Hair follicular keratinocyte (primary cell): ENCODE measurements at places on chromosomes 3 and 15. TPM values are rescaled to one million over a fixed set of nuclear protein-coding genes. Genes with fewer than 3 reads are reported as not detected.

ISG20 gene
- total RNA-seq, result 6.3 and 27.8 TPM in 2 replicates

CGNL1 gene
- total RNA-seq, result under 0.01 TPM in 2 replicates

SMCO1 gene
- 0.23 TPM in 1 of 2 replicates, not detected in the other for total RNA-seq

STRIT1 gene
- not detected in 2 replicates for total RNA-seq

KCNH8 gene
- not detected in 2 replicates for total RNA-seq

PLSCR5 gene
- not detected in 2 replicates for total RNA-seq

ESYT3 gene
- total RNA-seq, result 0.65 and 1.5 TPM in 2 replicates

SLC28A1 gene
- not detected in 2 replicates for total RNA-seq

ATP8B4 gene
- not detected in 2 replicates for total RNA-seq
